Astrocyte (in vitro differentiated cells and primary cell): ENCODE measurements at places on chromosomes 3 and 15. TPM values are rescaled to one million over a fixed set of nuclear protein-coding genes. Genes with fewer than 3 reads are reported as not detected.

The TMCO5A gene
- not detected in 2 replicates for total RNA-seq

The CLDN16 gene
- total RNA-seq, result 0.24 and 0.50 TPM in 2 replicates

The GPR176 gene
- total RNA-seq, result 33.5 and 35.4 TPM in 2 replicates

The RPSA gene
- total RNA-seq, result 881 and 1,004 TPM in 2 replicates

The DUOX1 gene
- 0.07 and 0.26 TPM in 2 replicates for total RNA-seq

The ASB14 gene
- not detected in 2 replicates for total RNA-seq

The ROPN1 gene
- total RNA-seq, result not detected in 2 replicates

The GNAT1 gene
- total RNA-seq, result not detected in 2 replicates

The SOX14 gene
- 0.09 TPM in 1 of 2 replicates, not detected in the other for total RNA-seq

The CYP1A1 gene
- total RNA-seq, result 0.58 and 0.91 TPM in 2 replicates

The CNTN6 gene
- total RNA-seq, result 0.22 TPM in 1 of 2 replicates, not detected in the other

The CYP8B1 gene
- total RNA-seq, result not detected in 2 replicates

The P2RY13 gene
- not detected in 2 replicates for total RNA-seq

The EOMES gene
- total RNA-seq, result not detected in 2 replicates

The ANKRD63 gene
- total RNA-seq, result not detected in 2 replicates

The ARNT2 gene
- 2.7 and 3.5 TPM in 2 replicates for total RNA-seq

The NMNAT3 gene
- total RNA-seq, result 1.3 and 2.5 TPM in 2 replicates

The FOXL2 gene
- 3.7 and 4.5 TPM in 2 replicates for total RNA-seq

The GUCA1C gene
- not detected in 2 replicates for total RNA-seq

The FBXW12 gene
- total RNA-seq, result not detected in 2 replicates

The LOXL1 gene
- 280 and 384 TPM in 2 replicates for total RNA-seq

The MORC1 gene
- total RNA-seq, result not detected in 2 replicates

The SQOR gene
- total RNA-seq, result 4.0 and 4.2 TPM in 2 replicates

The TRH gene
- 0.14 TPM in 1 of 2 replicates, not detected in the other for total RNA-seq

The ZNF660 gene
- 5.5 and 6.7 TPM in 2 replicates for total RNA-seq

The USP19 gene
- total RNA-seq, result 28.7 and 31.7 TPM in 2 replicates

The PYDC2 gene
- total RNA-seq, result not detected in 2 replicates

The TRANK1 gene
- 5.6 and 5.8 TPM in 2 replicates for total RNA-seq
